ENCODE measurements at places on chromosomes 7 and 10.

DNA sequence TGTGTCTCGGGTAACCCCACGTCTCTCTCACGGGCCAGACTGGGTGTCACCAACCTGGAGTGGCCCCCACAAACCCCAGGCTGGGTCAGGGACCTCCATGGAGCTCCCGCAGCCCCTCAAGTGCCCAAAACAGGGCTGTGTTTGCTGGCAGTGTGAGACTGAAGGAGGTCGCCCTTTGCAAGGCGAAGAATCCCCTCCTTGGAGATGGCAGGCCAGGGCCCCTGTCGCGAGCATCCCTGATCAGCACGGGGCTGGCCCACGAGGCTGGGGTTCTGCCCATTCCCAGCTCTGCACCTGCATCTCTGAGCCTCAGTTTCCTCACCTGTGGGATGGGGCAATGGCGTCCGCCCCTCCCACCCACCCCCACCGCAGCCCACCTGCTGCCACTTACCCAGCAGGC, 62.4 kb downstream of the SLC29A4 start:
- DNase-seq: no peak

DNA sequence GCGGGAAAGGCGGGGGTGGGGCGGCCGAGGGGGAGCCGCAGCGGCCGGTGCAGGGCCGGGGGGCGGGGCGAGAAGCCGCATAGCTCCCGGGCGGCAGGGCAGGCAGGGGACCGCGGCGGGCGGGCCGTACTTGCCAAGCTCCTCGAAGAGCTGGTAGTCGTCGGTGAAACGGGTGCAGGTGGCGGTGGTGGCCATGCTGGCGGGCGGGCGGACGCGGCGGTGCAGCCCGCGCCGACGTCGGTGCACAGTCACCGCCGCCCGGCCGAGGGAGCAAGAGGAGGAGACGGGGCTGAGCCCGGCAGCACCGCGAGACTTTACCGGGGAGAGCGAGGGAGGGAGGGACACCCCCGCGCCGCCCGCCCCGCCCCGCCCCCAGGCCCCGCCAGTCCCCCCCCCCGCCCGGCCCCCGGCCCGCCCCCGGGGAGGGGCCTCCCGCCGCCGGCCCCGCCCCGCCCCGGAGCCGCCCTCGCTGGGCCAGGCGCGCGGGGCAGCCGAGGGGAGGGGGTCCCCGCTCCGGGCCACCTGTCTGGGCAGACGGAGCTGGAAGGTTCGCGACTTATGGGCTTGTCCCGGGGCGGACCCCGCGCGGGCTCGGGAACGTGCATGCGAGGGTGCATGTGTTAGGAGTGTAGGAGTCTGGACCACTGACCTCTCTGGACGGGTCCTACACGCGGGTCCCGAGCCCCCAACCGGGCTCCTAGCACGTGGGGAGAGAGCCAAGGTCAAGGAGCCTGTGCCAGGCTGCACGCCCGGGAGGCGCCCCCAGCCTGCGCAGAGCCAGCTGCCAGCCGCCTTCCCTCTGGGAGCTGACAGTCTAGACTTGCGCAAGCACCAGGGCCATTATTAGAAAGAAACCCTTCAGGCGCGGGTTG, at the start of gene CAMK2G:
Gene CAMK2G (minus strand): TSS at position 289 of the 872 bp plus-strand sequence. CDS start 94 bp downstream, at position 195.
- DNase-seq: peak; percentile 83

DNA sequence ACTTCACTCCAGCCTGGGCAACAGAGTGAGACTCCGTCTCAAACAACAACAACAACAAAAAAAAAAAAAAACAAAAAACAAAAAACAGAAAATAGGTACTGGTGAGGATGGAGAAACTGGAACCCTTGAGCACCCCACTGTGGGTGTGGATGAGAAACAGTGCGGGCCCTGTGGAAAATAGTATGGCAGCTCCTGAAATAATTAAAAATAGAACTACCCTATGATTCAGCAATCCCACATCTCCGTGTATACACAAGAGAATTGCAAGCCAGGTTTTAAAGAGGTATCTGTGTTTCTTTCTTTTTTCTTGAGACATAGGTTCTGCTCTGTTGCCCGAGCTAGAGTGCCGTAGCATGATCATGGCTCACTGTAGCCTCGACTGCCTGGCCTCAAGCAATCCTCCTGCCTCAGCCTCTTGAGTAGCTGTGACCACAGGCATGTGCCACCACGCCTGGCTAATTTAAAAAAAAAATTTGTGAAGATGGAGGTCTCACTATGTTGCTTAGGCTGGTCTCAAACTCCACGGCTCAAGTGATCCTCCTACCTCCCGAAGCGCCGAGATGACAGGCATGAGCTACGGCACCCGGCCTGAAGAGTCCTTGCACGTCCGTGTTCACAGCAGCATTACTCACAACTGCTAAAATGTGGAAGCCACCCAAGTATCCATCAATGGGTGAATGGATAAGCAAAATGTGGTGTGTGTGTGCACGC, 39.5 kb downstream of the EBF3 start:
- DNase-seq: no peak

- peak; percentile 79 for DNase-seq
Observed at GRCh38 chr10:68826764-68827591, at the start of gene STOX1. Gene STOX1 (plus strand): TSS chr10:68827531. CDS start chr10:68827624, 93 bp downstream.

- DNase-seq: no peak
Observed at GRCh38 chr7:46741938-46742540, 821.0 kb upstream of the IGFBP3 start.

DNA sequence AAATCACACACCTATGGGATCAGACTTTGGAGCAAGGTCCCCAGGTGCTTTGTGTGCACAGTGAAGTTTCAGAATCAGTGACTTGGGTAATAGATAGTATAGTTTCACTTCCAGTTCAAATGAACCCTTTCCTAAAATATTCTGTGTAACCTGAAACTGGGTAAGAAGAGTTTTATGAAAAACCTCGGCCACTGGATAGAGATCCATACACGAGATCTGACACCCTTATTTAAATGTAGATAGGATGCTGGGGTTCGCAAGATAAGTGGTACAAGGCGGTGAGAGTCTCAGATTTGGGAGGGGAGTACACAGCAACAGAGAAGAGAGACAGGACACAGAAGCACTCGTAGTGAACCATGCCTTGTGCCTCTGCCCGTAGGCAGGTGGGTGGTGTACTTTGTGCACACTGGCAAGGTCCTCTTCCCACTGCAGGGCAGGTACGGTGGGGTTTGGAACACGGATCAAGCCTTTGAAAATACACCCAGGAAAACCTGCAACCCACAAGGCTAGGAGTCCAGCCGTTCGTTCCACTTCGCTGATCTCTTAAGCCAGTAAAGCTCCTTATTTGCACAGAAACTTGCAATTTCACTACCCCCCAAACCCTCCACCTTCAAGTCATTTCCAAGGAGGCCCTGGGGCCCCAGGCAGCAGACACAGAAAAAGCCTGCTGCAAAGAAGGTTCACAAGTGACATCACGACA, 162.8 kb downstream of the USP6NL start:
- no peak for DNase-seq

DNA sequence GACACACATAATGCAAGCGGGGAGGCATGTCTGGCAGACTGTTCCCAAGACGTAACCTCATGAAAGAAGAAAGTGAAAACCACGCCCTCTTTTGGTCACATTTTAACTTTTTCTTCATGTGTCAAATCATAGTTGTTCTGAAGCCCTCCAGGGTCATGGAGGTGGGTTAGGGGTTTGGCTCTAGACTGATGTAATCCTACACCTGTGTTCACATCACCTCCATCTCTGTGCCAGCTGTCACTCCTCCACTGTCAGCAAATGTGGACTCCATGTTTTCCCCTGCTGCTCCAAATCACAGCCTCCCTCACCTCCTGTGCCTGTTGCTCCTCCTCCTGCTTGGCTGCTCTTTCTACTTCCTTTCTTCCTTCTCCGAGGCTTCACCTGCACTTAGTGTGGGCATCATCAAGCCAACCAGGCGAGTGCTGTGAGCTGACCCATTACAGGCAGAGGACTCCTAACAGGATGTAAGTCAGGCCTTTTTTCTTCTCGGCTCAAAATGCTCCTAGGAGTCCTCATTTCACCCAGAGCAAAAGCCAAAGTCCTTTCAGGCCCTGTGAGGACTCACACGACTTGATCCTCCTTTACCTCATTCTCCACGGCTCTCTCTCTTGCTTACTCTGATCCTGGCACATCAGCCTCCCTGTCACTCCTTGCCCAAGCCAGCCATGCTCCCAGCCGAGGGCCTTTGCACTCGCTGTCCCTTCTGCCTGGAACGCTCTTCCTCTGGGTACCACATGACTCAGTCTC, 66.4 kb upstream of the IFRD1 start:
- DNase-seq: no peak

DNA sequence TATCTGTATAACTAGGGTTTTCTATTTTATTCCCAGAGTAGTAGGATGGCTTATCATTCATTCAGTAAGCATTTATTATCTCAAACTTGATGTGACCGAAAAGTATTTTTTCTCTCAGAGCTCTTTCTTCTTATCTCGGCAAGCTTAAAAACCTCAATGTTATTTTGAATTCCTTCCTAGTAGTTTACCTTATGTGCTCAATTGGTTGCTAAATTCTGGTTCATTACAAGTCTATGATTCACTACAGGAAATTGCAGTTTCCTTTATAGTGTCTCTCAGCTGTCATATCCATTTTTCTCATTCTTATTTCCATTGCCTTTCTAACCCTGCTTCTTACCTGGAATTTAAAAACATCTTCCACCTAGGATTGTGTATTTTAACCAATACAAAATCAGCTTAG, 12.6 kb upstream of the ICA1 start:
- no peak for DNase-seq

GRCh38 chr10:19620811-19621210, 195.4 kb upstream of the PLXDC2 start:
- DNase-seq: no peak

- no peak for DNase-seq
Observed at GRCh38 chr10:117242463-117242832, 1.5 kb downstream of the SLC18A2 start.

DNA sequence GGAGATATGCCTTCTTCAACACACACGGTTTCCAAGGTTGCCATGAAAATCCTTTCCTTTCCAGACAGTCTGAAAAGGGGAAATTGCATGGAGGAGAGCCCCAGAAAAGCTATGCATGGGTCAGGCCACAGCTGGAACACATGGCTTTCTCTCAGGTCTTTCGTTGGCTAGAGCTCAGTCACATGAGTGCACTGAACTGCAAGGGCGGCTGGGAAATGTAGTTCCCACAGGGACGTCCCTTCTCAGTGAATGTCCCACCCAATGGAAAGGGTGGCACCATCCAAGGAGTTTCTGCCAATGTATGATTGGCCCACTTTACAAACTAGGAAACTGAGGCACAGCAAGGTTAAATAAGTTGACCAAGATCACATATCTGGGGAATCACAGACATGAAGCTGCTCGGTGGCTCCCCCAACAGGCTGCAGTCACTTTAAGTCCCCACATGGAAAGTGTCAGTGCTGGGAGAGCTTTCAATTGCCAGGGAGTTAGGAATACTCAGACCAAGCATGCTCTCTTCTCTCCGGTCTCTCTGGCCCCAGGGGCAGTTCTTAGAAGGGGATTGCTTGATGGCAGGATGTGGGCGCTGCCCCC, 571.3 kb downstream of the GLRX3 start:
- no peak for DNase-seq

- peak; percentile 2 for DNase-seq
Observed at GRCh38 chr7:108211382-108212201, 81.4 kb upstream of the LAMB4 start.

DNA sequence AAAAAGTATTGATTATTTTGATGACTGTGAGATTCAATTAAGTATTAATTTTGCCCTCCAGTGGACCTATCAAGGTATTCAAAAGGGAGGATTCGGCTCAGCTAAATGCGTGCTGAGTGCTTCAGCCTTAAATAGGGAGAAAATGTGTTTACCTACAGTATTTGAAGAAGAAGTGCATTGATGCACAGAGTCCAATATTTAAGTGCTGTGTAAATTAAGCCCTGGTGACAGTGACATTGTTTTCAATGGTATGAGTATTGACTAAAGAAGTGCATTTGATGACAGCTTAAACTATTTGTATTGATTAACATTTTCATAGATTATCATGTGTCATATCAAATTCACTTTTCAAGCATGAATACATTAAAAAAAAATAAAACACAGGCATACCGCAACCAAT, 106.6 kb downstream of the POU6F2 start:
- DNase-seq: no peak

DNA sequence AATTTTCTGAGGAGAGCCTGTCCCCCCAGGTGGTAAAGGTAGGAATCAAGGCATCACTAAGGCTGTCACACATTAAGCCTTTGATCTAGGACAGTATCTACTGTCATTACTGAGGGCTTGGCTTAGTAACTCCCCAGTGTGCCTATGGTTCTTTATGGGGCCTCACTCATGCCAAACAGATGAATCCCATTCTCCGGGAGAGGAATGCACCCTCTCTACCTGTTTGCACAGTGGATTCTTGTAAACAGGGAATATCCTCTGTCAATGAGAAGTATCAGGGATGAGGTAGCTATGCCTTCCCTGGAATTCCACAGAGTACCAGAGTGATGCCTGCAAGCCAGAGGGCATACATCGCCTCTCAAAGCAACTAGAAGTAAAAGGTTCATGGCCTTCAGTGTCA, 3.9 kb upstream of the CPN1 start:
- DNase-seq: no peak

GRCh38 chr10:6409971-6410643, 170.0 kb downstream of the PRKCQ start:
- peak; percentile 40 for DNase-seq

DNA sequence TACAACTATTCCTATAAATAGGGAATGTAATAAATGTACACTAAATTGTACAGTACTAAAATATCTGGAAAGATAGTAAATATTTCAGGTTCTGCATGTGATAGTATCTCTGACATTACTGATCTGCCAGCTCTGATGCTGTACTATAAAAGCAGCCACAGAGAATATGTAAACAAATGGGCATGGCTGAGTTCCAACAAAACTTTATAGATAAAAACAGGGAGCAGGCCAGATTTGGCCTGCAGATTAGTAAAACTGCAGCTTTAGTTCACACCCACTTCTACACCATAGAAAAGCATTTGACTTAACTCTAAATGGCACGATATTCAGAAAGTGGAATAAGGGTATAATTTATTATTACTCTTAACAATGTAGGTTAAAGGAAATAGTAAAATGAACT, 18.8 kb upstream of the TLL2 start:
- DNase-seq: no peak

DNA sequence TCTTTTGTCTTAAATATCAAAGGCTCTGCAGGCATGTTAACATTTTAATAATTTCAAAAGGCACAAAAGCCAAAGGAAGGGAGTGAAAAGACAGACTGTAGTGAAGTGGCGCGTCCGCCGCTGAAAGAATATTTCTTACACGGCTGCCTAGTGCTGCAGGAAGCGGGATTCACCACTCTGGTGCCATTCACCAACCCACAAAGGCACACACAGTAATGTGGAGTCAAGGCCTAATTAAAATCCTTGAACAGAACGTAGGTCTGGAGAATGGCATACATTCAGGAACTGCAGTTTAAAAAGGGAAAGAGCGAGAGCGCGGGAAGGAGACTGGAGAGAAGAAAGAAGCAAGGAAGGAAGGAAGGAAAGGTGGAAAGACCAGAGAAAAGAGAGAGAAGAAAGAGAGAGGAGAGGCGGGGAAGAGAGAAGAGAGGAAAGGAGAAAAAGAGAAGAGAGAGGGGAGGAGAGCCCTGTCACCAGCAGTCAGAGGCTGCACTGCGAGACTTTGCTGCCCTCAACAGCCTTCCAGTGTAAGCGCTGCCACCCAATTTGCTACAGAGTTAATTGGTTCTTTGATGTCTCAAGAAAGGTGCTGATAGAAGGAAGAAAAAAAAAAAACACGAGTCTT, 554.0 kb downstream of the MDFIC start:
- no peak for DNase-seq

GRCh38 chr10:59879363-59879913, 26.9 kb downstream of the CCDC6 start:
- no peak for DNase-seq

GRCh38 chr7:11699666-11700065, 132.3 kb downstream of the THSD7A start:
- DNase-seq: no peak
